NCI-H1436 treated with DMSO at 0.1 percent for 48 hours (cell line): ENCODE measurements at places on chromosomes 13 and 19.

DNA sequence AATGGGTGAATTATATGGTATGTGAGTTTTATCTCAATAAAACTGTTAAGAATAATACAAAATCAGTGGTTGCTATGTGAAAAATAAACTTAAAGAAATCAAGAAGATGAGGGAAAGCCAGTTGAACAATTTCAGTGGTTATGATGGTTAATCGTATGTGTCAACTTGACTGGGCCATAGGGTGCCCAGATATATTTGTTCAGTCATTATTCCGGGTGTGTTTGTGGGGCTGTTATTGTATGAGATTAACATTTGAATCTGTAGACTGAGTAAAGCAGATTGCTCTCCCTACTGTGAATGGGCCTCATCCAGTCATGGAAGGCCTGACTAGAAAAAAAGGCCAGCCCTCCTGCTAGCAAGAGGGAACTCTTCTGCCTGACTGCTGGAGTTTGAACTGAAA lies 109.3 kb downstream of the LMO7 start:
- DNase-seq = no peak

- no peak for DNase-seq
These were observed 14.5 kb upstream of the ICAM3 start for GRCh38 chr19:10353793-10354391.

DNA sequence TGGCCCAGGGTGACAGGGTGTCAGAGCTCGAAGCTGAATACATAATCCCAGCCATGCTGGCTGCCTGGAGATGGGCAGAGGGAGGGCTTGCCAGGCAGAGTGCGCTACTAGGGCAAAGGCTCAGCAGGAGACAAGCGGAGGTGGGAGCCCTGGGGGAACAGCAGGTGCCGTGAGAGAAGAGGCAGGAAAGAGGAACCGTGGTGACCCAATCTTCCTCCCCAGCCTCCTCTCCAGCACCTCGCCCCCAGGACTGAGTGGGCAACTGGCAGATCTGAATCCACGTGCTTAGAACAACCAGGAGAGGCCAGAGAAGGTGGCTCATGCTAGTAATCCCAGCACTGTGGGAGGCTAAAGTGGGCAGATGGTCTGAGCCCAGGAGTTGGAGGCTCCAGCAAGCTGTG lies 11.0 kb upstream of the CCL25 start:
- DNase-seq = no peak

- DNase-seq = no peak
These were observed 1413.8 kb upstream of the PCDH20 start for GRCh38 chr13:62829486-62829885.

DNA sequence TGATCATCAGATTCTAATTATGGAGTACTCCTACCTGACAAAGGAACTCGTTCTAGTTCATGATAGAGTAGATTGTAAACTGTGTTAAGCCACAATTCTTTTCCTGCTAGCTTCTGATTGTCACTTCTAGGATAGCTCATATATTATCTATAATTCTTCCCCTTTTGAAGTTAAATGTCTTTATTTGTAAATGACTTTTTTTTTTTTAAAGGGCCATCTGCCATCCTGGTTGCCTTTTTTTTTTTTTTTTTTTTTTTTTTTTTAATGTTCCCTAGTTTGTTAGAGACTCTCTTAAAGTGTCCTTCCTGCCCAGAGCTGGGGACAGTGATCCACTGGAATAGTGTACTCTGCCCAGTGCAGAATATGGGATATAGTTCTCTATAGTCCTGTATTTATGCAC lies 4.3 kb downstream of the CHAMP1 start:
- no peak for DNase-seq

- DNase-seq = no peak
These were observed 55.9 kb downstream of the ZNF431 start for GRCh38 chr19:21197590-21198295.

- DNase-seq = no peak
These were observed 295.8 kb downstream of the TEX29 start for GRCh38 chr13:111616203-111616602.

GRCh38 chr13:32381539-32381938 lies 46.4 kb downstream of the N4BP2L1 start:
- no peak for DNase-seq

DNA sequence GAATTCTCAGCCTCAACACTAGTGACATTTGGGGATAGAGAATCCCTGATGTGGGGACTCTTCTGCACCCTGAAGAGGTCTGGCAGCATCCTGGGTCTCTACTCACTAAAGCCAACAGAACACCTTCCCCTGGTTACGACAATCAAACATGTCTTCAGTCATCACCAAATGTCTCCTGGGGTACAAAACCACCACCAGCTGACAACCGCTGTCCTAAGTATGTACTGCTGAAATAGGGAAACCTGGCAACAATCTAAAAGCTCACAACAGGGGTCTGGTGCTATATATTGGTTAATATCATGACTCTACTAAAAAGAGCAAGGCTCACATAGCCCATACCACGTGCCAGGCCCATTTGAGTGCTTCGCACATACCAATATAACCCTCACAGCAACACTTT lies 13.4 kb downstream of the AKT2 start:
- no peak for DNase-seq

GRCh38 chr19:46637224-46637623 lies 1.2 kb upstream of the GNG8 start:
- no peak for DNase-seq

GRCh38 chr13:112114391-112114790 lies 47.4 kb downstream of the SOX1 start:
- no peak for DNase-seq

DNA sequence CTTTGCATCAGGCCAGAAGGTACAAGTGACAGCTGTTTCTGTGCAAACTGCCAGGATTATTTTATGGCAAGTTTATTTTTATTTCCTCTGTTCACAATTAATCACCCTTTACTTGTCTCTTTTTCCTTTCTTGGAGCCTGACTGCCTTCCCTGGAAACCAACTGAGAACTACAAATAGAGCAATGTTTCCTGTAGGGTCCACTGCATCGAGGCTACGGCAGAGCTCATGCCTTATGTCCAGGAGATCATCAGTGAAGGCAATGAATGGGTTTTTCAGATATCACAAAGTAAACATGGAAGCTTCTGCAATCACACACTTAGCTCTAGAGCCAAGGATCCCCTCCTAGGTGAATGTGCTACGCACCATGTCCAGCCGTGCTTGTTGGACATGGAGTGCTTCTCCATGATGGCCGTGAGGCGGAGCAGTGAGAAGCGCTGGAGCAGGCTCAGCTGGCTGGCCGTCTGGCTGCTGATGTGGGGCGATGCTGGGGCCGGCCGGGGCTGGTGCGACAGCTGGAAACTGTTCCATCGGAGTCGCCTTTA lies 110.9 kb downstream of the KL start:
- no peak for DNase-seq

GRCh38 chr13:106038752-106039151 lies 496.7 kb downstream of the EFNB2 start:
- DNase-seq = no peak

GRCh38 chr13:101258071-101258470 lies 158.2 kb downstream of the NALCN start:
- DNase-seq = peak; percentile 67

- DNase-seq = no peak
These were observed 1211.9 kb upstream of the ATXN8OS start for GRCh38 chr13:68895696-68896095.

- DNase-seq = no peak
These were observed 1026.1 kb upstream of the MIR17HG start for GRCh38 chr13:90321281-90321931.

GRCh38 chr13:99254830-99255229 lies 3.3 kb downstream of the GPR18 start:
- no peak for DNase-seq

DNA sequence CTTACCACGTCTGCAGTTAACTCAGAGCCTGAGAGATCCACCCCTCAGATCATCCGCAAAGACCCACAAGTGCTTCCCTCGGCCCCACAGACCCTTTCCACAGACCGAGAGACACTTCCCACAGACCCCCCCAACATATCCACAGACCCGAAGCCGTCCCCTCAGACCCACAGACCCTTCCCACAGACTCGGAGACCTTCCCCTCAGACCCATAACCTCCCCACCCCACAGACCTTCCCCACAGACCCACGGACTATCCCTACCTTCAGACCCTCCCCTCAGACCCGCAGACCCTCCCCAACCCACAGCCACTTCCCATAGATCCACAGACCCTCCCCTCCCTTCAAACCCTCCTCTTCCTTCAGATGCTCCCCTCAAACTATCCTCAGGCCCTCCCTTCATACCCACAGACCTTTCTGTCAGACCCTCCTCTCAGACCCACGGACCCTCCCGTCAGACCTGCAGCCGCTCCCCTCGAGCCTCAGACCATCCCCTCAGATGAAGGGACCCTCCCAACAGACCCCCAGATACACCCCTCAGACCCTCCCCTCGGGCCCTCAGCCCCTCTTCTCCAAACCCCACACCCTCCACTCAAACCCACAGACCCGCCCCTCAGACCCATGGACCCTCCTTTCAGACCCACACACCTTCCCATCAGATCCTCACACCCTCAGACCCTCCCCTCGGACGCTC lies 20.1 kb upstream of the TFDP1 start:
- no peak for DNase-seq

DNA sequence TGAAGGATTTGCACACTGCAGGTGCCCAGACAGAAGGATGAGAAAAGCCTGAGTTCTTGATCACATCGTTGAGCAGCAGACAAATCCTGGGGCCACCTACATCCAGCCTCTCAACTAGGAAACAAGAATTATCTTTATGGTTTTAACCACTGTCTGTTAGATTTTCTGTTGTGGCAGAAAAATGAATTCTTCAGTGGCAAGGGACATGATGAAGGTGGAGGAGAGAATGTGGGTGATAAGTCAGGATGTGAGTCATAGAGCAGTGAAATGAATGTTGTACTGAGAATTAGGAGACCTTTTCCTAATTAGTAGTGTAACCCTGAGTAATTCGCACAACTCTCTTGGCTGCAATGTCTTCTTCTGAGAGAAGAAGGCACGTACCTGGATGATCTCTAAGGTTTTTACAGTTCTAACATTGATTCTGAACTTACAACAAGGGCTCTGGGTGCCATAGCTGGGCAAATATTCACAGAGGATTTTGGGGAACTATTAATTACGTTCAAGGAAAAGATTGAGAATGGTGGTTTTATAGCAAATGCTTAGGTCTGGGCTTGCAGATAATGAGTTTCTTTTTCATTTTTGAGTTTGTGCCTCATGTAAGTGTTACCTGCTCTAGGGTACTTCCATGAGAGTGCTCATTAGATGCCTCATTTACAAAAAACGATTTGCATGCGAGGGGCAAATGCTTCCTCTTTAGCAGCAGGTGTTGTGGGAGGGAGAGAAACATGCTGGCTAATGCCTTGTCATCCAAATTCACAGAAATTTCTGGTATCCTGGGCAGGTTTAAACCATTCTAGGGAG lies 111.0 kb upstream of the KL start:
- no peak for DNase-seq

DNA sequence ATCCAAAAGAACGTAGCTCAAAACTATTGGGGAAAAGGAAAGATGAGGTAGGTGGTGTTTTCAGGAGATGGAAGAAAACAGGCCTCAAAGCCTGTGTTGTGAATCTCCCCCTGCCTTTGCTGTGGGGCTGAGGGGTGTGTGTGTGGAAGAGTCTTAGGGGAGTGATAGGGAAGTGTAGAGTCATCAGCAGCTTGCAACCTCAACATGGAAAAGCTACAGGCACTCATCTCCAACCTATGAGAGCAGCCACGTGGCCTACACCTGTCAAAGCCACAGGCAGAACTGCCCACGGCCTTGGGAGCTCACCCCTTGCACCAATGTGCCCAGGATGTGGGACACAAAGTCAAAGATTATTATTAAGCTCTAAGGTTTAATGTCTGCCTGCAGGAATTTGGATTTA lies 4.3 kb upstream of the SIGLEC12 start:
- no peak for DNase-seq

GRCh38 chr13:50125554-50126262 lies 110.5 kb downstream of the KCNRG start:
- peak; percentile 42 for DNase-seq

DNA sequence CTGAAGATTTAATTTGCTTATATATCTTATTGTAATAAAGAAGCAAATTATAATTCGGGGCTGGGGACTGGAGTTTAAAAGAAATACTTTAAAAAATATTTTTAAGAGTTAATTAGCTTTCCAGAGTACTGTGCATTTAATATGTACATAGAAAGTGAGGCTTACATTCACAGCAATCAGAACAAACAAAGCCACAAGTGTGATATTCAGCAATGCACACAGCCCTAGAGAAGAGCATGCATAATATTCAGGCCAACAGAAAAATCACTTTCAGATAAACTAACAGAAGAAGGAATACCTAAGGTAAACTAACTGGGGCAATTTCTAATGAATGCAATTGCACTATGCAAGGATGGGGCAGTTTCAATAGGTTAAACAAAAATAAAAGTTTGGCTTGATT lies 241.8 kb downstream of the GPC6 start:
- no peak for DNase-seq

GRCh38 chr13:112967686-112968379 lies 1.2 kb upstream of the MCF2L start:
- DNase-seq = no peak

GRCh38 chr13:50762969-50763567 lies 80.4 kb downstream of the DLEU7 start:
- no peak for DNase-seq

- no peak for DNase-seq
These were observed 51.9 kb downstream of the DNM2 start for GRCh38 chr19:10769533-10770491.

DNA sequence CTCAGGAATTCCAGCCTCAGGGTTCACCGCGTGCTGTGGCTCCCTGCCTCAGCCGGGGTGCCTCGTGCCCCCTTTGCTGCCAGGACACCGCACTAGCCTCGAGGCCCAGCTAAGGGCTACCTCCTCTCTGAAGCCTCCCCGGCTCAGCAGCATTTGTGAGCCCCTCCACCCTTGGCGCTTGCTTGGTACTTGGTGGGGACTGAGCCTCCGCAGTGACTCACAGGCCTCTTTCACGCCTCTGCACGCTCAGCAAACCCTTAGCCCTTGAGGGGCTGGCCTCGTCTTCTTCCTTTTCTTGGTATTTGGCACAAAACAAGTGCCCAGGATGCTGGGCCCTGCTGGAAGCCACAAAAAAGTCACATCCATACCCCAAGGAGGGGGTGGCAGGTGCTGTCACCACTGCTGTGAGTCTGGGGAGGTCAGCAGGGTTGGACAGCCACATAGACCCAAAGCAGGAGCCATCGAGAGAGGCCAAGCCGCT lies 85.4 kb upstream of the TM9SF2 start:
- no peak for DNase-seq

DNA sequence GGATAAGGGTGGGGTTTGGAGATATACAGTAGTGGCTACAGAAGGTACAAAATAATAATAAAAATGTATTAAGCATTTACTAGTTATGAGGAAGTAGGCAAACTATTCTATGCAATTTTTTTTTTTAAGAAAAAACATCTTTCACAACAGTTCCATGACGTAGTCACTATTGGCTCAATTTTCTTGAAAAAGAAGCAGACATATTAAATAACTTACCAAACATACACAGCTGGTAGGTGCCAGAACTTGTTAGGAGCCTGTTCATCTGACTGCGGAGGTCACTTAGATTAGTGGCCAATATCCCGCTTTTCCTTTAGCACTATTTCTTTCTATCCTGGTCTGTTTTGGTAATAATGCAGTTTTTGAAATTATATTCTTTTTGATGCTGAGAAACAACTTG lies 593.5 kb downstream of the KCTD12 start:
- DNase-seq = no peak

- DNase-seq = no peak
These were observed 276.0 kb downstream of the SLC7A1 start for GRCh38 chr13:29319451-29319850.
